WERI-Rb-1 (cell line): ENCODE measurements at places on chromosomes 7 and 10.
A peak's percentile ranks its signal among the peaks of the same experiment; 100 is the strongest.

DNA sequence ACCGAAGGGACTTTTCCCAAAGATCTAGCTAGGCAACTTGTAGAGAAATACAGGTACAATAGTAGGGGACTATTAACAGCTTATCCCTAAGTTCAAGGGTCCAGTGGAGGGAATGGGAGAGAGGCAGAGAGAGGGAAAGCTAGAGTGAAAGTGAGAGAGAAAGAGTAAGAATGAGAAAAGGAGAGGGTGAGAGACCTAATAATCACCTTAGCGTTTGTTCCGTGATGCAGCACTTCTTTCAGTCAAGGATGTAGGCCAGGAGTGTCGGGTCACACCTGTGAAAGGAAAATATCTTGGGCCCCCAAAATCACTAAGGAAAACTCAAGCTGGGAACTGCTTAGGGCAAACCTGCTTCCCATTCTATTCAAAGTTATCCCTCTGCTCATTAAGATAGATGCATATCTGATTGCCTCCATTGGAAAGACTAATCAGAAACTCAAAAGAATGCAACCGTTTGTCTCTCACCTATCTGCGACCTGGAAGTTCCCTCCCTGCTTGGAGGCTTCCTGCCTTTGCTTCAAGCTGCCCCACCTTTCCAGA, 75.2 kb downstream of the ST8SIA6 start:
- DNase-seq = no peak

DNA sequence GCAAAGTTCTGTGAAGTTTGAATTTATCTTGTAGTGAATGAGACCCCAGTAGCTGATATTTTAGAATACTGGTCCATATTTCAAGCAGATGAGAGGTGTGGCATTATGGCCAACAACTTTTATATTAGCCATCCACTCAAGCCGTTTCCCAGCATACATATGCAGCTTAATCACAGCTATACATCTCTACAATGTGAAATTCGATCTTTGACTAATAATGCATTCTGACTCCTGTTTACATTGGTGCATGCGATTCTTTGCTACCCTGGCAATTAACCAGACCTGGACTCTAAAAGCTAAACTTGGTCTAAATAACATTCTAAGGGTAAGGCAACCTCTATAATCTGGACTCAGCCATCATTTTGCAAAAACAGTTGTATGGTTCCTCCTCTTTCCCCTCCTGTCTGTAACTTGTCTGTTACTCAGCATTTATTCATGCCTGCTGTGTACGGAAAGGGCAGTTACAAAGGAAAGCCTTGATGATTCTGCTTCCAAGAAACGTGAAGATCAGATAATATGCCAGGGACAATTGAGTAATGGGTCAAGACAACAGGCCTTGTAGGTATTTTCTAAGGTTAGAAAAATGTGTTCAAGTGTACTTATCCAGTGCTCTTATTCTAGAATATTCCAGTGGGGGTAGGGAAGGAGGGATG, 50.6 kb downstream of the PNLIPRP2 start:
- no peak for DNase-seq

GRCh38 chr7:75738604-75738974, at the start of gene HIP1:
Gene HIP1 (minus strand): TSS chr7:75738941. CDS start chr7:75738920, 21 bp downstream.
- no peak for DNase-seq

DNA sequence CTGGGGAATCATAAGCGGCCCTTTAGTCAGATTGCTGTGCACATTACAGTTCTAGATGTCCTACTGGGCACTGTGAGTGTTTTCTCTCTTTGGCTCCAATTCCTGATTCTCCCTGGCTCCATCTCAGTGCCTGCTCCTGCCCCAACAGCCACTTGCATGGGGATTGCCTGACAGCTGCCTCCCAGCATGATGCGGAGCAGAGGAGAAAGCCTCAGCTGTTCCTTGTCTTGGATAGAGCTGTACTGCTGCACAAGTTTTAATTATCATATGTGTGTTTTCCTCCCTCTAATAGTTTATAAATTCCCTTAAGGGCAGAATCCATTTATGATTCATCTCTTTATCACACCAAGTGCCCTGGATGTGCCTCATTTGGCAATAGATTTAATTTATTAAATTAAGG, 285.8 kb upstream of the COBL start:
- no peak for DNase-seq

DNA sequence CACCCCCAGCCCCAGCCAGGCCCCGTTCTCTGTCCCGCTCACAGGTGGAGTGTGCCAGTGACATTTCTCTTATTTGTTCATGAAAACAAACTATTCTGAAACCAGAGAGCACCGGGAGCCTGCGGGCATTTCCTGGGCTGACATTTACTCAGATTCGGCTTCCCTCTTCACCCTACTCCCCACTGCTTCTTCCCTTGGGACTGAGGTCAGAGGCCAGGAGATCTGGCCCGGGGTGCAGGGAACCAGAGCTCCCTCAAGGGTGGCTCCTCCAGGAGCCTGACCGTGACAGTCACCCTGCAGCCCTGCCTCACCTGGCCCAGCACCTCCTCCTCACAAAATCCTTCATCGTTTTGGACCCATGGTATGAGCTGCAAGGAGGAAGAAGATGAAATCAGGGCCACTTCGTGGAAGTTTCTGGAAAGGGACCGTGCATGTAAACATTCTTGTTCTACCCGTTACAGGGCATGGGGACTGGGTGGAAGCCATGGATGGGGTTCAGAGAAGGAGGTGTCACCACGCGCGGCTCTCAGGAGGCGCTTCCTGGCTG, 12.2 kb downstream of the BHLHA15 start:
- DNase-seq = no peak

DNA sequence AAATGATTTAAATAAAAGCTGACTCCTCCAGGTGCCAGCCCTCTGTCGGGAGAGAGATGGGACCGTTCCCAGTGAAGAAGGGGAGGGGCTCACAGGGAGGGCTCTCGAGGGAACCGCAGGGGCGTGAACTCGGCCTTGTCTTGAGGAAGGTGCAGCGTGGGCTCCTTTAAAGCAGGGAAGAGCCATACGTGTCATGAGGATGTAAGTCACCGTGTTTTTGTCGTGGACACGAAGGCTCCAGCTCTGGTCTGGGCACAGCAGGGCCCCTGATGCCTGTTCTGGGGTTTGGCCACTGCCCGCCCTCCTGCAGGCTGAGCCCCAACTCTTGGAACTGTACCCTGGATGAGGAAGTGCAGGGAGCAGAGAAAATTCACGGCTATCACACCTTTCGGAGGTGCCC, 45.0 kb downstream of the JAKMIP3 start:
- peak; percentile 14 for DNase-seq

- DNase-seq = no peak
Measured at GRCh38 chr10:99920486-99920885, 89.3 kb downstream of the DNMBP start.

DNA sequence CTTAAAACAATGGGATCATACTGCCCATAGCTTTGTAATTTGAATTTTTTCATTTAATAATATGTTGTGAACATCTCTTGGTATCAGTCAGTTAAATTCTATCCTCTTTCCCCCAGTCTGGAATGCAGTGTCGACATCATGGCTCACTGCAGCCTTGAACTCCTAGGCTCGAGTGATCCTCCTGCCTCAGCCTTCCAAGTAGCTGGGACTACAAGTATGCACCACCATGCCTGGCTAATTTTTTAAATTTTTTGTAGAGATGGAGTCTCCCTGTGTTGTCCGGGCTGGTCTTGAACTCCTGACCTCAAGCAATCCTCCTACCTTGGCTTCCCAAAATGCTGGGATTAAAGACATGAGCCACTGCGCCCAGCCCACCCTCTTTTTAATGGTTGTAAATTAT, 34.6 kb downstream of the MPLKIP start:
- no peak for DNase-seq

- DNase-seq = no peak
Measured at GRCh38 chr10:87703771-87704170, 44.1 kb downstream of the PAPSS2 start.

- DNase-seq = no peak
Measured at GRCh38 chr7:98802088-98802780, 67.6 kb downstream of the TMEM130 start.

DNA sequence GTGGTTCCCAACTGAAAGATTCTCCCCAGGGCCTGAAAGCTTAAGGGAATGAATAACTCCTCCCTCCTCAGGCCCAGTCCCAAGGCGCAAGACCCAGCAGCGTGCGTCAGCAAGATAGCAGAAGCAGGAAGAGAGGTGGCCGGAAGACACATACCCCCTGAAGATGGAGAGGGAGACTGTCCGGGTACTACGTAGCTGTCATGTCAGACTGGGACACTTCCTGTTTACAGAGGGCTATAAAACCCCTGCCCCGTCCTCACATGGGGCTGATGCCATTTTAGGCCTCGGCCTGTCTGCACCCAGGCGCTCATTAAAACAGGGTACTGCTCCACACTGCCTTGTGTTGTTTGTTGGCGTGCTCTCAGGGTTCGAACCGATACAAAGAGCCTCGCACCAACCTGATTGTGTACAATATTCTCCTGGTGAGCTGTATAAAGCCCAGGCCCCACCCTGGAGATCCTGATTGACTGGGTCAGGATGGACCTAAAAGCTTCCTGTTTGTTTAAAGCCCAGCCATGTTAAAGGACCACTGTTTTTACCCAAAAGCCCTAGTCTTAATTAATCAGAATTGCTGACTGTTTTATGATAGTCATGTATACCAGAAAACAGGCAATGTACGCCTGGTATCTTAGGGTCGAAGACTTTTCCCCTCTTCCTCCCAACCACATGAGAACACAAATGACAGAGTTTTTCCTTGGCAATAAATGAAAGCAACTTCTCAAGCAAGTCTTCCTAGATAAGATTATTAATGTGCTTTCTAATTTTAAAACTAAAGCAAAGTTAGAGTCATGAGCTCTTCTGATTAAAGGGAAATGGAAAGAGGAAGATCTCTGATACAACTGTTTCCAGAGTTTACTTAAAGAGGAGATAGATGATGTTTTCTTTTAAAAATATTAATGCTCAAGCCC, 251.5 kb downstream of the DOCK4 start:
- DNase-seq = no peak

DNA sequence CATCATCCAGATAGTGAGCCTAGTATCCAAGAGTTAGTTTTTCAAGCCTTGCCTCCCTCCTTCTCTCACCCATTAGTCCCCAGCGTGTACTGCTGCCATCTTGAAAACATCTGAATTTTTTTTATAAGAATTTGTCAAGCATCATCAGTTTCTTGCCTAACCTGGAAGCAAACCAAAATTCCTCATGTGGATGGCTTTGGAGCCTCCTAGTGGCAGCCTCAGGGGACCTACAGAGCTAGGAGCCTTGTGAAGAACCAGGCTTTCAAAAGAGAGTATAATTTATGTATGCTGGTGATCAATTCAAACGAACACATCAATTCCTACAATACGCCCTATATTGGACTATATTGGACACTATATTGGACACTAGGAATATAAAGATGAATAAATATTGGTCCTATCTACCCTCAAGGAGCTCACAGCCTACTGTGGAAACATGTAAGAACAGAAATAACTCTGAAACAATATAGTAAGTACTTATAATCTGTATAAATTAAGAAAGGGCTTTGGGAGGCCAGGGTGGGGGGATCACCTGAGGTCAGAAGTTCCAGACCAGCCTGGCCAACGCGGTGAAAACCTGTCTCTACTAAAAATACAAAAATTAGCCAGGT, 63.4 kb downstream of the HPSE2 start:
- peak; percentile 39 for DNase-seq

GRCh38 chr10:97969538-97970079, 60.8 kb downstream of the CRTAC1 start:
- DNase-seq = no peak

DNA sequence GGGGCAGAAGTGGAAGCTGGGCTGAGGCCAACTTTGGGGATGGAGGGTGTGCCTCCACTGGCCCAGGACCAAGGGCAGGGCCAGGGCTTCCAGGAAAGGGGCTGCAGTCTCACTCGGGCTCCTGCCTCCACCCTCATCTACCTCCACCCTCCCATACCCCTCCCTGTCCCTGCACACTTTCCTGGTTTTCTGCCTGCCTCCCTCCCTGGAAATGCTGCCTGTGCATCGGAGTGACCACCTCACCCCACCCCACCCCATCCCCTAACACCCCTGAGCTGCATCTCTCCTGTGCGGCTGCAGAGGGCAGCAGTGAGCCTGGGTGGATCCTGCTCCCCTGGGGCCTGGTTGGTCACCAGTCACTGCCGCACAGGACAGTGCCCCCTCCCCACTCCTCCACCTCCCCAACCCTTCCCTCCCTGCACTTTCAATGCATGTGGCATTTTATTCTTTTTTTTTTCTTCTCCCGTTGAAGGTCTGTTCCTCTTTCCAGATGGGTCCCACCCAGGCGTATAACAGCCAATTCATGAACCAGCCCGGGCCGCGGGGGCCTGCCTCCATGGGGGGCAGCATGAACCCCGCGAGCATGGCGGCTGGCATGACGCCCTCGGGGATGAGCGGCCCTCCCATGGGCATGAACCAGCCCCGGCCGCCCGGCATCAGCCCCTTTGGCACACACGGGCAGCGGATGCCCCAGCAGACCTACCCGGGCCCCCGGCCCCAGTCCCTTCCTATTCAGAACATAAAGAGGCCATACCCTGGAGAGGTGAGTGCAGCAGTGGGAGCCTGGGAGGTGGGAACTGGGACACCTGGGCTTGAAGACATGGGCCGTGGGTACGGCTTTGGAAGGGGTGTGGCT, 54.1 kb upstream of the PPIF start:
- DNase-seq = peak; percentile 55

GRCh38 chr10:65719790-65720189, 1206.0 kb upstream of the LRRTM3 start:
- no peak for DNase-seq

DNA sequence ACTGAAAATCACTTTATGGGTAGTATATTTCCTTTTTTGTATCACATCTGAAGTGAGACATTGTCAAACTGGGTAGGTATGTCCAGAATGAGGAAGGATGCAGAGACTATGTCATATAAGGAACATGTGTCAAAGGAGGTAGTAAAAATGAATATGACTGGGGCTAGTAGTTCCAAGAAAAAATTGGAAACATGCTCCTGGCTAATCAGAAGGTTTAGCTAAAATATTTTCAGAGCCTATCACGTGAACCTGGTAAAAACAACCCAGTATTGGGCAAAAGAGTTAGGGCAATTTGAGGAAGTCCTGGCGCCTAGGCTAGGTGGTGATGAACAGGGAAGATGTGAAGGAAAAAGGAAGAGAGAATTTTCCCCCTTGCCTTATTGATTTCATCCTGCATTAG, 26.4 kb downstream of the ENTPD1 start:
- no peak for DNase-seq

DNA sequence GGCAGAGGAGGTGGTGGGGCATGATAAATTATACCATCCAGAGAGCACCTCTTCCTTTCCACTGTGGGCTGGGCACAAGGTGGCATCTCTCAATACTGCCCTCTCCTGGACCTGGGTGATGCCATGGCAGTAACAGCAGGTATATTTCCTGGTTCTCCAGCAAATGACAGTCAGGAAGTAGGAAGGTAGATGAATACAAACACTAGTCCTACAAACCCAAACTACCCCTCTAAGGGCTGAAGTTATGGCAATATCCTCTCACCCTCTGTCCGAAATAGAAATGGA, 1004.9 kb downstream of the KCNMA1 start:
- no peak for DNase-seq
